ENCODE measurements at places on chromosomes 4 and X.
A peak's percentile ranks its signal among the peaks of the same experiment; 100 is the strongest.

DNA sequence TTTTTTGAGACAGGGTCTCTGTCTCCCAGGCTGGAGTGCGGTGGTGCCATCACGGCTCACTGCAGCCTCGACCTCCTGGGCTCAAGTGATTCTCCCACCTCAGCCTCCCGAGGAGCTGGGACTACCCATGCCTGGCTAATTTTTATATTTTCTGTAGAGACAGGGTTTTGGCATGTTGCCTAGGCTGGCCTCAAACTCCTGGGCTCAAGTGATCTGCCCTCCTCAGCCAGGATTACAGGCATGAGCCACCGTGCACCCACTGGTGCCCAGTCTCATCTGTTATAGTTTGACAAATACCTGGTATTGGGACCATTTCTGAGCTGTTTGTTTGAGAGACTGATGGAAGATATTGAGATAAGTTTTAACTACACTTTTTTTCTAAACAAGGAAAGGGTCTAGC, 57.5 kb upstream of the SMIM10 start:
- no peak for DNase-seq

- no peak for DNase-seq
Measured at GRCh38 chr4:93960450-93960849, 131.9 kb downstream of the ATOH1 start.

DNA sequence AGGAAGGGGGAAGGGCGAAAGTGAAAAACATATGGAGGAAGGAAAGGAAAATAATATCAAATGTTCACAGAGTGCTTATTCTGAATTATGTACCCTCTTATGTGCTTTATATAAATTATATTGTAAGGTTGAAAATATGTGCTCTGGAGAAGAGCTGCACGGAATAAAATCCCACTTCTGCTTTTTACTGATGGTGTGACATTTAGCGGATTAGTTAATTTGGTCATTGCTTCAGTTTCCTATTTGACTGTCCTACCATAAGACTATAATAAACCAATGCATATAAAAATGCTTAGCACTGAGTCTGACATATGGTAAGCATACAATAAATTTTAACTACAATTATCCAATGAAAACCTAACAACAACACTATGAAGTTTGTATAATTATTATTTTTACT, 86.2 kb downstream of the NPFFR2 start:
- DNase-seq, result no peak

GRCh38 chr4:160082432-160083207, 979.7 kb downstream of the RAPGEF2 start:
- no peak for DNase-seq

- no peak for DNase-seq
Measured at GRCh38 chr4:165403637-165404036, 24.8 kb downstream of the CPE start.

DNA sequence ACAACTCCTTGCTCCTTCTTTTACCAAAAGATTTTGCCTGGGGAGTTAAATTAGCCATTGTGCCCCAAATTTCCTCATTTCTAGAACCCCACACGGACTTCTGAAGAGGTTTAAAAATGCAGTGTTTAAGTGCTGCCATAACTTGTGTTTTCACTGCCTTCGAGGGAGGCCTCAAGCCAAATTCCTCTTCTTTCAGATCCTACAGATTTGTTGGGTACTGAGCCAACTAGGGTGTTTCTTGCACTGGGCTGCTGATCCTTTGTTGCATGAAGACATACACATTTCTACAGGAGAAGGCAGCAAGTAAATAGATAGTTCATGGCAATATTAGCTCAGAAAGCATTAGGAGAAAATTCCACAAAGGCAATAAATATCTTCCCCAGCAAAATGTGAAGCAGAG, 43.8 kb downstream of the GLRA2 start:
- DNase-seq, result no peak

DNA sequence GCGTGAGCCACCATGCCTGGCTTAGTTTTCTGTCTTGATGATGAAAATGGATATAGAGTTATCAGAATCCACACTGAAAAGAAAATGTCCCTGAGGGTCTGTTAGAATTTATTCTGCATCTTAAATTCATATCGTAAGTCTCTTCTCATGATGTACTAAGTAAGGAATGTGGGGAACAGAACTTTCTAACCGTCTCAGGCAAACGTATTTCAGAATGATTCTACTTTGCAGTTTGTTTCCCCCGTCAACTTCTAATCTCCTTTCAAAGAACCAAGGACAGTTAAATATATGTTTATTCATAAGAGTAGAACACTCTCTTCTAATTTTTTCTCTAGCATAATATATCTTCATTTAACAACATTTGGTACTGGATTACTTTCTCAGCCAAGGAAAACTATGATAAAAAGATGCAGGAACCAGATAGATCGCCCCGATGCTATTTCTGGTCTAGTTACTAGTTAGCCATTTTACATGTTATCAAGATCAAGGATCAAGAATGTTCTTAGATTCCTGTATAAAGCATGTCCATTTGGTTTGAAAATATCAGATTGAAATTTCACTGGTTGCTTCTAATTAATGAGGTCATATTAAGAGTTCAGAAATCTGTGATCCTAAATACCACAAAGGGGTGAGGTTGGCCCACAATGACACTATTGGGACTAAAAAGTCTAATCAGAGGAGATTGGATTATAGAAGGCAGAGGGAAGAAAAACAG, 49.5 kb downstream of the METTL14 start:
- no peak for DNase-seq

DNA sequence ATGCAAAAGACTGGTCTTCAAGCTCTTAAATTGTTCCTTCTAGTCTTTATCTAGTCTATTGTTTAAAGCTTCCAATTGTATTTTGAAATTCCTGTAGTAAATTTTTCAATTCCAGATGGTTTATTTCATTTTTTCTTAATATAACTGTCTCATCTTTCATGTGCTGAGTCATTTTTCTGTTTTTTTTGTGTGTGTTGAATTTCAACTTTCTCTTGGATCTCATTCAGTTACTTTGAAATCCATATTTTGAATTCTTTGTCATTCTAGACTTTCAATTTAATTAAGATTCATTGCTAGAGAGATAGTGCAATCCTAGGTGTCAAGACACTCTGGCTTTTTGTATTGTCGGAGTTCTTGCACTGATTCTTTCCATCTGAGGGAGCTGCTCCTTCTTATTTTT, 128.0 kb upstream of the PRKG2 start:
- DNase-seq, result no peak

GRCh38 chr4:8324640-8325239, 55.2 kb downstream of the HTRA3 start:
- DNase-seq, result no peak

DNA sequence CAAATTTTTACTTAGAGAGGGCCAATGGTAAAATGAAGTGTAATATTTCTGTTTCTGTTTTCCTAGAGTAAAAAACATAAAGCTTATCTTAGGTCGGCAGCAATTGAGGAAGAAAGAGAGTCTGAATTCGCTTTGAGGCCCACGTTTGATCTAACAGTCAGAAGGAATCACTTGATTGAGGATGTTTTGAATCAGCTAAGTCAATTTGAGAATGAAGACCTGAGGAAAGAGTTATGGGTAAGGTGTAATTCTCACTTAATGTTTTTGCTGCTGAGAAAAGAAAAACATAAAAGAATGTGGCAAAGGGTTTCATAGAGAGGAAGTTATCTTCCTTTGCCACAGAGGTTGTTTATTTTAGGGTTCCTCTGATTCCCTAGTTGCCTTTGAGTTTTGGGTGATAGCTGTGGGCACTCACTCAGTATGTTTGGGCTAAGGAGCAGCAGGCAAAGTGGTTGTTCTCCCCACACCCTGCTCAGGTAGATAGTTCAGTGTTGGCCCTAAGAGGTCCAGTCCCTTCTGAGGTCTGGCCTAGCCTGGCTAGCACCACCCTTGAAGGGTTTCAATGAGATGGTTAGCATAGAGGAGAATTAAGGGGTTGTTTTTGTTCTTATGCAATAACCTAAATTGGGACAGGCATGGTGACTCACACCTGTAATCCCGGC, 32.3 kb downstream of the HERC5 start:
- DNase-seq, result no peak

DNA sequence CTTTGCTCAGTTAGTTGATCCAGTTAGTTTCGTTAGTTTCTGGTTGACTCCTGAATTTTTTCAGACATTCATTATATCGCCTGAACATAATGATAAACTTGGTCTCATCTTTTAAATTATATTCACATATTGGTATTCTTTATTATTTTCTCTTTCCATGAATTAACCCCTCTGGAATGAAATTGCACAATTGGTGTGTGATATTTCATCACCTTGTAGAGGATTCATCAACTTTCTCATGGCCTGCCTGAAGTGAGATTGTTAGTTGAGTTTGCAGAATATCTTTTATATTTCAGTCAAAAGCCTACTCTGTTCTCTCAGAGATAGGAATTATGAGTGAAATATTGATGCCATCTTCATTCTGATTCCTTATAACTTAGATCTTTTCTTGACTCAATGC, 1160.6 kb upstream of the AGA start:
- DNase-seq, result no peak

DNA sequence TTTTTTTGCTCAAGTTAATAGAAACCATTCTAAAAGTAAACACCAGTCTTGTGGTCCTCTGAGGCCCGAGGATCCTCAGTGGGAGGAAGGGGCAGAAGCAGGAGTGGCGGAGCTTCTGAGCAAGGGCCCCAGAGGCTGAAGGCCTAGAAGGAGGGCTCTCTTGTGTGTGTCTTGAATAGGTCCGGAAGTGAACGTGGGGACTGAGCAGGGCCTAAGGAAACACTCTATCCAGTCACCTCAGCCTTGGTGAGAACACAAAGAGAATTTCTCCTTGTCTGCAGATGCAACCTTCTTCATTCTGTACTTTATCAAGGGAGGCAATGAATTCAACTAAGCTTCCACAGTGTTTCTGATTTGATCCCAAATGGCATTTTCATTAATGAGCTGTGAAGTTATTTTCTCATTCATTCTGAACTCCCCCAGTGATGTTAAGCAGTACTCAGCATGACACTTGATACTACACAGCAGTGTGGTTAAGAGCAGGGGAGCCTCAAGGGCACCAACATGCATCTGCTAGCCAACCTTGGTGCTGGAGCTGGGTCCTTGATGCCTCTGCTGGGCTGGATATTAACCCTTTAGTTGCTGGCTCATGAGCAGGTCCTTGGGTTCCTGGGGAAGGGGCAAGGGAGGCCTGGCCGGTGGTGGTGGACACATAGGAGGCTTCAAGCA, 64.7 kb downstream of the RBM47 start:
- no peak for DNase-seq

DNA sequence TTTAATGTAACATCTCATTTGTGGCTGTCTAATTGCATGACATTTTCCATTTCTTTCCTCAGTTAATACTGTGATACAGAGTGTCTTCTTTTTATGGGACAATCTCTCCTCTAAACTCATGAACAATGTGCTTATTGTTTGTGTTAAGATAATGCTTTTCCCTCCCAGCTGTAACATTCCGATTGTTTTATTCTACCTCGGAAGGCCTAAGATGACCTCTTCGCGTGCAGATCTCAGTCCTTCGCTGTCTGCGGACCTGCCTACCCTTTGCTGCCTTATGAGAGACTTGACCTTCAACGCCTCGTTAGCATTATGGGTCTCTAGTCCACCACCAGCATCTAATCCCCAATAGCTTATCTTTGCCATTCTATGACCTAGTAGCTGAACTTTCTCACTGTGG, 29.8 kb upstream of the ZFP42 start:
- no peak for DNase-seq

DNA sequence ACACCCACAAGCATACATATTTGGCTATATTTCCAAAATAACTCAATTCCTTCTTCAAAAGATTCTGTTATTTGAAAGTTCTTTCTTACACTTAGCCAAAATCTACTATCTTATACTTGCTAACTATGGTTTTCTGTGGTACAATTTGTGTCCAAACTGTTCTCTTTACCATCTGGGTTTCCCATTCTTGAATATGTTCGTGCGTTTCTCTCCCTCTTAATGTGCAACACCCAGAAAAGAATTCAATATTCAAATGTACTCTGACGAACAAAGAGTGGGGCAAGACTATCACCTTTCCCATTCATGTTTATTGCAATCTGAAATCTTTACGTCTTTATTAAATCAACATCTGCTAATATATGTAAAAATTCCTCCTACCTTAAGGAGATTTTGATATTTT, 912.7 kb downstream of the FAT4 start:
- DNase-seq, result no peak

GRCh38 chrX:129316461-129316860, 206.8 kb downstream of the SMARCA1 start:
- DNase-seq, result no peak

DNA sequence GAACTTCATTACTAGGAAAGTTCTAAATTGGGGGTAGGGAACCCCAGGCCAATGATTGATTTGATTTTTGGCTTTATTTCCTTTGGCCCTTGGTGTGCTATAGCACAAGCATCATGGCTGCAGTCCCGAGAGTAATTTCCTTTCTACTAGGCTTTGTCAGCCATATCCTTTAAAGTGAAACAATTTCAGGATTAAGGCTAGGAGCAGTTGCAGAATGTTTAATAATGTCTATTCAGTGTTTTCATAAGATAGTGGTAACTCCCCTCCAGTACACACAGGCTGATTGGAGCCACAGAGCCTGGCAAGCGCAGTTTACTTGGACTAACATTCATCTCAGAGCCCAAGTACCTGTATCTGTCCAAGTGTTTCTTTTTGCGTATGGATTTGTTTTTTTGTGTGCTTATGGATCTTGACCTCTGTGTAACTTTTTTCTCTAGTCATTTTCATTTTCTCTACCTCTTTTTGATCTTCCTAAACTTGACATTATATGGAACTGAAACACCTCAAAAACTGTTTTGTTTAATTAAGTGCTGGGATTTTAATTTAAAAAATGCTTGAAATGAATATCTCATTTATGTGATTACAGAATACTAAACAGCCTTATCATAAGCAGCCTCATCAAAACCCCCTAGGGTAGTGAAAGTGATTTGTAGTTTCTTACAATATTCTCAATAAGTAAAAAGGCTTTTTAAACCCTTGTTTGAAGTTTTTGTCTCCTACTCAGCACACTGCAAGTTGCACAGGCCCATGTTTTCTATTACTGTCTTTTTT, 7.5 kb downstream of the STIM2 start:
- DNase-seq, result no peak

GRCh38 chrX:5086388-5086787, 1142.3 kb downstream of the NLGN4X start:
- no peak for DNase-seq

- DNase-seq, result peak; percentile 66
Measured at GRCh38 chrX:135295238-135295943, 13.9 kb upstream of the ETDC start.

DNA sequence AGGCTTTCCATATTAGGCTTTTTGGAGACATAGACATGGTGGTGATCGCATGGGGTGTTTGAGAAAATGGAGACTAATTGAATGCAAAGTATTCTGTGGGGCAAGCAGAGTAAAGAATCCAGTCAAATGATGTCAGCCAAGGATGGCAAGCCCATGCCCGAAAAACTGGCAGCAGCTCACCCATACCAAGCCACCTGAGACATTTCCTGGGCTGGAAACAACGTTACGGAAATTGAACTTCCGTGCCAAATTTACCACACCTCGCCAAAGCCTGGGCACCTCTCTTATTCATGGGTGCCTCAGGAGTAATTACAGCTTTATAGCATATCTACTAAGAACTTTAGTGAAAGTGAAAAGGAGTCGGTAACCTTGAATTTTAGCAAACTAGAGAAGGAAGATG, 166.4 kb downstream of the CBR4 start:
- no peak for DNase-seq

GRCh38 chrX:118459494-118459893, 36.1 kb upstream of the DOCK11 start:
- no peak for DNase-seq

- DNase-seq, result no peak
Measured at GRCh38 chr4:68272380-68272779, 26.9 kb upstream of the TMPRSS11B start.

- DNase-seq, result no peak
Measured at GRCh38 chr4:122584519-122584918, 36.3 kb downstream of the IL21 start.
